ENCODE measurements at places on chromosomes 7 and 10.

GRCh38 chr10:94997741-94998174 lies 59.3 kb downstream of the CYP2C9 start:
- DNase-seq = no peak

GRCh38 chr7:98997846-98998245 lies 119.5 kb downstream of the TRRAP start:
- DNase-seq = no peak

DNA sequence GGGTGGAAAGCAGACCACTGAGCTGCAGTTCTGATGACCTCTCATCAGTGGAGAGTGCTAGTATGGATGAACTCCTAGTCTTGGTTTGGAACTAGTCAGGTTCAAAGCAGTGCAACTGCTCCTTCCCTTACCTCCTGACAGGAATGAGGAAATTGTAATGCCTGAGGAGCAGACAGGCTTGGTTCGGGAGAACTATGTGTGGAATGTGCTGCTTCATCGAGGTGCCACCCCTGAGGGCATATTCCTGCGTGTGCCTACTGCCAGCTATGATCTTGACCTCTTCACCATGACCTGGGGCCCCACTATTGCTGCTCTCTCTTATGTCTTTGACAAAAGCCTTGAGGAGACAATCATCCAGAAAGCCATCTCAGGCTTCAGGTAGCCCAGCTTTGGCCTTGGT lies 27.4 kb upstream of the NFKB2 start:
- no peak for DNase-seq

GRCh38 chr7:29987811-29988317 lies 1.7 kb downstream of the SCRN1 start:
- DNase-seq = no peak

DNA sequence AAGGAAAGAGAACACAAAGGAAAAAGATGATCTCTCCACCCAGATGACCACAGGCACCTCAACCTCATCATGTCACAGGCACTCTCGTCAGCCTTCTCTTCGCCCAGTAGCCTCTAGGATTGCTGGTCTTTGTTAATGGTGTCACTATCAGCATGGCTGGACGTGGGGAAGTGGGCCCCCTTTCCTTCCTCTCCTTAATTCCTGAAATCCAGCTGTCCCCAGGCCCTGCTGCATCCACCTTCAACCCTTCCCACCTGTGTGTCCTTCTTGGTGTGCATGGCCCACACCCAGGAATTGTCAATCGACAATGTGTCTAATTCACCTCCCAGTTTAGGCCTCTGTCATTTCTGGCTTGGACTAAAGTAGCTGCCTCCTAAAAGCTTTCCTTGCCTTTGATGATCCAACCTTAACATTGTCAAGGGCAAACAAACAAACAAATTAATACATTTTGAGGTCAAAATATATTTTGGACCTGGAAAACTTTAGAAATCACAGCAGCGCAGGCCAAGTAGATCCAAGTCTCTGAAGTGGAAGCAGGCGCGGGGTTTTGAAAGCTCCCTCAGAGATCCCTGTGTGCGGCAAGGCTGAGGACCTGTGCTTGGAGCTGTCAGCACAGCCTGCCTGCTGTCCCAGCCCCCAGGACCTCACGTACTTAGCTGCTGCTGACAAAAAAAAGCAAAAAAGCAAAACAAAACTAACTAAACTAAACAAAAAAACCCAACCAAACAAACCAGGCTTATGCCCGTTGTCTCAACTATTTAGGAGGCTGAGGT lies 193.3 kb upstream of the LYZL2 start:
- no peak for DNase-seq

GRCh38 chr7:496528-497295 lies 22.9 kb downstream of the PDGFA start:
- no peak for DNase-seq

GRCh38 chr7:22116451-22117030 lies 170.8 kb upstream of the CDCA7L start:
- no peak for DNase-seq

DNA sequence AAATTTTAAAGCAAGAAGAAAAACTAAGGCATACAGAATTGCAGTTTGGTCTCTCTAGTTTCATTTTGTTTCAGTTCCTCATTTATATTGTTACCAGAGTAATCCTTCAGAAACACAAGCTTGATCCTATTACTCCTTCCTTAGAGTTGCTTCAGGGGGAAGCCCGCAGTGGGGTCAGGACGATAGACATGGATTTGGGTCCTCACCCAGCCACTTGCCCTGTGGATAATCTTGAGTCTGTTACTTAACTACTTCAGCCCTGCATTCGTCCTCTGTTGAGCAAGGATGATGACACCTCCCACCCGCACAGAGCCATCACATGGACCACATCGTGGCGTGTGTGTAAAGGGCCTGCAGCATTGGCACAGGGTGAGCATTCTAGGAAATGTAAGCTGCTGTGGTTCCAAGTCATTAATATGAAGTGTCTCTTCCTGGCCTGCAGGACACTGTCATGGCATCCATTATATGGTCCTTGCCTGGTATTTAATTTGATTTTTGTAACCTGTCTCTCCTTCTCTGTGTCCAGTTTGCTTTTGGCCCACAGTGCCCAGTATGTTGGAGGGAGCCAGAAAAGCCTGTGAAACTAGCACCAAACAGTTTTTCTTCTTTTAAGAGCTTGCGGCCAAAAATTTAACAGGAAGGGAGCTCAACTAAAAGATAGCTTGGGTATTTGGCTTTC lies 111.2 kb downstream of the EEPD1 start:
- no peak for DNase-seq

DNA sequence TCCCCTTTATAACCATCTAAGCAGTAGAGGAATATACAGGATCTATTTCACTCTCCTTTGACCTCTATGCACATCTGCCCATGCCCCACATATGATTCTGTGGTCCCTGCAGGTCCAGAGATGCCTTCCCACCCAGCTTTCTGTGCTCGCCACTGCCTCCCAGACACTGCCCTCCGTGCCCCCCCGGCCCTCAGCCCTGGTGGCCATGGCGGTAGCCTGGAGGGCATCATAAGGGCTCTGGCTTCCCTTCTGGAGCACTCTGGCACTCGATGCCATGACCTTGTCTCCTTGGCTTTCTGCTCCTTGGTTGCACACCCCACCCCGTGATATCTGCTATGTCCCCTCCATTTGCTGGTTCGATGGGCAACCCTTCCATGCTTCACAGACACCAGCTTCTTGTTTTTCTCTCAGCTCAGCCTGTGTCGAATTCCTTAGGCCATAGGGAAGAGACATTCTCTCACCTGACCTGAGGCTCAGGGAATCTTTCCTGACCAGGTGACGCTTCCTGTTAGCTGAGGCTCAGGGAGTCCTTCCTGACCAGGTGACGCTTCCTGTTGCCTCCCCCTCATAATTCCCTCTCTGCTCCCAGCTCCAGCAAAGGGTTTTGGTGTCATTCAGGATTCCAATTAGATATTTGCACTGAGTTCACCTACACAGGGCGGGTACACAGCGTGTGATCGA lies 100.4 kb upstream of the GLI3 start:
- no peak for DNase-seq

DNA sequence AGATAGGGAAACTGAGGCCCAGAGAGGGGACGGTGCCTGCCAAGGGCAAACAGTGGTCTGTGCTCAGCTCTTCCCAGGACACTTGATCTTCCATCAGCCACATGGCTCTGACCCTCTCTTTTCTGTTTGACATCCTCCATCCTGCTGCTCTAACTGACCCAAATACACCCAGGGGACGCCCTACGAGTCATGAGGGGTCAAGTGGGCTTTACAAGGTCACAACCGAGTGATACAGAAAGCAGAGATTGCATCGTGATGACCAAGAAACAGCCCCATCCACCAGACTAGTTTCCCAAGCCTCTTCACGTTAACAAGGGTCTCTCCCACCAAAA lies 131.2 kb upstream of the UNC5B start:
- DNase-seq = no peak

DNA sequence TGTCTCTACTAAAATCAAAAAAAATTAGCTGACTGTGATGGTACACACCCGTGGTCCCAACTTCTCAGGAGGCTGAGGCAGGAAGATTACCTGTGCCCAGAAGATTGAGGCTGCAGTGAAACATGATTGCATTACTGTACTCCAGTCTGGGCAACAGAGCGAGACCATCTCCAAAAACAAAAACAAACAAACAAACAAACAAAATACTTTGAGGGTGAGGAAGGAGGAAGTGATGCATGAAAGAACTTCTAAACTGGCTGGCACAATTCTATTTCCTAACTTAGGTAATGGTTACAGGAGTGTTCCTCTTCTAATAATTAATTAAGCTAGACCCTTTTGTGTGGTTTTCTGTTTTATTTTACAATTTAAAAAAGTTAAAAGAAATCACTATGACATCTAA lies 15.5 kb downstream of the WAPL start:
- DNase-seq = no peak

DNA sequence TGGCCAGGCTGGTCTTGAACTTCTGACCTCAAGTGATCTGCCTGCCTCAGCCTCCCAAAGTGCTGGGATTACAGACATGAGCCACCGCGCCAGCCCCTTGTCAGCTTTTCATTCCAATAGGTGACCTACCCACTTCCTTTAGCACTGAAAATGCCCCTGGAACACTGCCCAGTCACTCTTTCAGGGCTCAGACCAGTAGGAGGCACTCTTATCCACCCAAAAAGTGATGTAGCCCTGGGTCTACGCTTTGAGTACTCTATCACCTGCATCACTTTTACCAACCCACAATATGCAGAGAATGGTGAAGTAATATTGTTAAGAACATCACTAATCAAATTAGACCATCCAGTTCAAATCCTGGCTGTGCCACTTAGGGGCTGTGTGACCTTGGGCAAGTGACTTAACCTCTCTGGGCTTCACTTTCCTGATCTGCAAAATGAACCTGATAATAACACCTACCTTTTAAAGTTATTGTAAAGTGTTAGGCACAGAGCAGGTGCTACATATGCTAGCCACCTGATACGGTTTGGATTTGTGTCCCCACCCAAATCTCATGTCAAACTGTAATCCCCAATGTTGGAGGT lies 5.2 kb downstream of the CALN1 start:
- no peak for DNase-seq

DNA sequence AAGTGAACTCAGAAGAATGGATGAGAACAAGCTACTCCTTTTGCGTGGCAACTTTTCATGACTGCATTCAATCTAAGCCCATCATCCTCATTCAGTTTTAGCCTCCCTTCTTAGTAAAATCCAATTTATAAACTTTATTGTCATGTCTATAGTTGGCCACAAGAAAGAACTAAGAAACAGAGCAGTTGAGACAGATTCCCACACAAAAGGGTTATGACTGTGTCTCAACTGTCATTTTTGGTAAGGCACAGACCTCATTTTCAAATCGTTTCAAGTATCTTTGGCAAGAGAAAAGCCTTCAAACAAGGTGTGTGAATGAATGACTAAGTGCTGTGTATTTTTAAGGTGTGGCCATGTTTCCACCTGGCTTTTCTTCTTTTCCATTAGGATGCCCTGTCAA lies 84.2 kb upstream of the CREB5 start:
- no peak for DNase-seq

All from activated B cell treated with CpG ODN at 0.5 μM for 24 hours (primary cell).